Chondrocyte (in vitro differentiated cells): ENCODE measurements at places on chromosomes 4 and X. TPM values are rescaled to one million over a fixed set of nuclear protein-coding genes. Genes with fewer than 3 reads are reported as not detected.

Gene CDKL2
- 2.1 to 4.2 TPM (median 2.7 TPM) in 3 replicates for total RNA-seq

Gene AKAP4
- total RNA-seq = not detected in 3 replicates

Gene ZDHHC15
- total RNA-seq = 0.13 to 0.51 TPM (median 0.15 TPM) in 3 replicates

Gene SYN1
- total RNA-seq = 2.6 to 5.9 TPM (median 3.7 TPM) in 3 replicates

Gene LUZP4
- not detected in 3 replicates for total RNA-seq

Gene FOXR2
- total RNA-seq = not detected in 3 replicates

Gene TRIM61
- total RNA-seq = 0.20 to 0.79 TPM in 2 of 3 replicates, not detected in the other

Gene GABRA4
- not detected in 3 replicates for total RNA-seq

Gene IQCM
- not detected in 3 replicates for total RNA-seq

Gene OTUD6A
- not detected in 3 replicates for total RNA-seq

Gene PALLD
- total RNA-seq = 886 to 1,317 TPM (median 900 TPM) in 3 replicates

Gene POU4F2
- total RNA-seq = not detected in 3 replicates

Gene LANCL3
- 0.05 TPM in 1 of 3 replicates, not detected in the others for total RNA-seq

Gene MAGEA4
- not detected in 3 replicates for total RNA-seq

Gene ARHGAP6
- 0.48 to 1.7 TPM (median 1.5 TPM) in 3 replicates for total RNA-seq

Gene CPLX1
- not detected in 3 replicates for total RNA-seq

Gene ATP8A1
- 0.25 to 0.97 TPM (median 0.26 TPM) in 3 replicates for total RNA-seq

Gene TKTL2
- not detected in 3 replicates for total RNA-seq

Gene SLC30A9
- total RNA-seq = 44.6 to 49.0 TPM (median 47.9 TPM) in 3 replicates

Gene SPP1
- total RNA-seq = 13.5 to 16.0 TPM (median 15.7 TPM) in 3 replicates

Gene NSG1
- 0.42 TPM in 1 of 3 replicates, not detected in the others for total RNA-seq

Gene RRH
- not detected in 3 replicates for total RNA-seq

Gene ZNF674
- total RNA-seq = 6.3 to 6.5 TPM (median 6.4 TPM) in 3 replicates

Gene BEX5
- 0.42 TPM in 1 of 3 replicates, not detected in the others for total RNA-seq

Gene ODAM
- not detected in 3 replicates for total RNA-seq

Gene TRIML1
- total RNA-seq = not detected in 3 replicates

Gene PQBP1
- total RNA-seq = 58.4 to 61.7 TPM (median 61.7 TPM) in 3 replicates

Gene PASD1
- not detected in 3 replicates for total RNA-seq

Gene RASGEF1B
- 2.3 to 5.6 TPM (median 2.5 TPM) in 3 replicates for total RNA-seq

Gene SSX4
- total RNA-seq = not detected in 3 replicates

Gene MAGED4
- 90.8 to 129 TPM (median 119 TPM) in 3 replicates for total RNA-seq

Gene FOXP3
- 0.12 to 0.28 TPM in 2 of 3 replicates, not detected in the other for total RNA-seq

Gene MAGEB10
- total RNA-seq = not detected in 3 replicates

Gene AFP
- 1.3 TPM in 1 of 3 replicates, not detected in the others for total RNA-seq

Gene NUDT10
- 0.94 to 1.8 TPM (median 1.7 TPM) in 3 replicates for total RNA-seq

Gene USP51
- total RNA-seq = 1.0 to 2.0 TPM (median 1.1 TPM) in 3 replicates

Gene TCEAL7
- total RNA-seq = 12.0 to 16.5 TPM (median 15.8 TPM) in 3 replicates

Gene CENPI
- total RNA-seq = 4.6 to 5.7 TPM (median 5.6 TPM) in 3 replicates

Gene ADAM29
- not detected in 3 replicates for total RNA-seq

Gene CCNI
- 219 to 224 TPM (median 220 TPM) in 3 replicates for total RNA-seq

Gene MAGEA9B
- total RNA-seq = not detected in 3 replicates

Gene HMX1
- 3.7 TPM in 1 of 3 replicates, not detected in the others for total RNA-seq

Gene RBMX2
- 16.3 to 16.9 TPM (median 16.3 TPM) in 3 replicates for total RNA-seq

Gene STOX2
- total RNA-seq = 1.6 to 1.9 TPM (median 1.6 TPM) in 3 replicates

Gene BMP3
- total RNA-seq = not detected in 3 replicates

Gene FAM236D
- total RNA-seq = not detected in 3 replicates

Gene CT45A1
- total RNA-seq = not detected in 3 replicates

Gene CCDC158
- total RNA-seq = not detected in 3 replicates

Gene BEND4
- not detected in 3 replicates for total RNA-seq

Gene CXorf49B
- not detected in 3 replicates for total RNA-seq

Gene SLC16A2
- 17.7 to 23.1 TPM (median 18.3 TPM) in 3 replicates for total RNA-seq

Gene GSX2
- not detected in 3 replicates for total RNA-seq

Gene CLRN2
- total RNA-seq = not detected in 3 replicates

Gene RWDD4
- 19.6 to 25.9 TPM (median 21.3 TPM) in 3 replicates for total RNA-seq

Gene CEP135
- total RNA-seq = 5.2 to 9.4 TPM (median 5.3 TPM) in 3 replicates

Gene AFM
- not detected in 3 replicates for total RNA-seq
